ENCODE measurements at places on chromosomes 3 and 15. TPM values are rescaled to one million over a fixed set of nuclear protein-coding genes. Genes with fewer than 3 reads are reported as not detected.

The CPNE9 gene
- not detected for total RNA-seq

The TLR9 gene
- not detected for total RNA-seq

The FAM162A gene
- 72.1 TPM for total RNA-seq

The PLA2G4D gene
- total RNA-seq: not detected

The GOLGA6L7 gene
- total RNA-seq: not detected

The SEMA5B gene
- not detected for total RNA-seq

The CD276 gene
- total RNA-seq: 72.2 TPM

The SPESP1 gene
- total RNA-seq: 46.7 TPM

The PRR20G gene
- total RNA-seq: not detected

The RFX7 gene
- 6.1 TPM for total RNA-seq

The RBP2 gene
- total RNA-seq: not detected

The TRPM7 gene
- 36.4 TPM for total RNA-seq

The HIGD2B gene
- not detected for total RNA-seq

The MYRIP gene
- not detected for total RNA-seq

DNA sequence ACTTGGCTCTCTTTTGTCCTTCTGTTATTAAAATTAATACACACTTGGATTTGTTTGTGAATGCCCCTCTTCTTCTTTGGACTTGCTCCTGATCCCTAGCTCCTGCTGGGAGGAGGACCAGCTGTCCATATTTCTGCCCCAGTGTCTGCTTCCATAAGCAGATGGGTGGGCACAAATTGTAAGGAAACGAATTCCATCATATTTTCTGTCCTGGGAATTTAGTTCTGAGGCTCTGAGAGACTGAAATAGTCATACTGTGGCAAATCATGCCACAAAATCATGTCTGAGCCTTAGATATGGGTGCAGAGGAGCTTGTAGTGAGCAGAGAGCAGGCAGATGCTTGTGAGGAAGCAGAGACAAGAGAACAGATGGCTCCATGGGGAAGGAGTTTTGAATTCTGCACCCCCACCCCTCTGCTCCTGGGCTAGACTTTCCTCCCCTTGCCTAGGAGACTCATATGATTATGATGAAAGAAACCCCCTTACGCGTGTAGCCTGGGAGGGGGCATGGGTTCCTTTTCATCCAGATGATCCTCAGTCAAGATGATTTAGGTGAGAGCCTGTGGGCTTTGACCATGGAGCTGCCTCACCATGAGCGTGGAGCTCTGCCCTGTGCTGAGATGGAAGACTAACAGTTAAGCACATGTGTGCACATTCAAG is 50.6 kb downstream of the SV2B start:
- no peak for DNase-seq

GRCh38 chr3:67048067-67048714 is 50.1 kb downstream of the KBTBD8 start:
- DNase-seq: no peak

DNA sequence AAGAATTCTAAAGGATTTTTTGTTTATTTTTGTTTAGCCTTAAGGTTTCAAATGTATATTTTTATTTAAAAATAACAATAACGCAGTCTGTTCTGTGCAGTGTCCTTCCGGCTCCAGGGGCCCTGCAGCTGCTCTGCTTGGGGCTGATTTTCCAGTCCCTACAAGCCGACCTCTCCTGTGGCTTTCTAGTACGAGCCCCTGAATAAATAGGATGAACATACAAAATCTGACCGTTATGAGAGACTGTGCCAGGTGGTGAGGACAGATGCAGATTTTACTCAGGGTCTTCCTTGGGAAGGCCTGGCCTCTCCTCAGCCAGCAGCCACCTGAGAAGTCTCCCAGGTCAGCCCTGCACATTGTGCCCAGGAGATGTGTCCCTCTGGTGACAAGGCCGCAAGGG is 59.2 kb upstream of the ADAMTS17 start:
- no peak for DNase-seq

- no peak for DNase-seq
Observed at GRCh38 chr3:5264896-5265770, 77.6 kb downstream of the EDEM1 start.

- DNase-seq: no peak
Observed at GRCh38 chr3:187291512-187292132, at the start of gene MASP1. TSS of gene MASP1 (minus strand) at chr3:187291737. CDS start at chr3:187291632, 105 bp downstream.

GRCh38 chr15:90291679-90292356 is 26.3 kb downstream of the NGRN start:
- peak; percentile 26 for DNase-seq

- no peak for DNase-seq
Observed at GRCh38 chr3:147812186-147812911, 403.2 kb downstream of the ZIC1 start.

DNA sequence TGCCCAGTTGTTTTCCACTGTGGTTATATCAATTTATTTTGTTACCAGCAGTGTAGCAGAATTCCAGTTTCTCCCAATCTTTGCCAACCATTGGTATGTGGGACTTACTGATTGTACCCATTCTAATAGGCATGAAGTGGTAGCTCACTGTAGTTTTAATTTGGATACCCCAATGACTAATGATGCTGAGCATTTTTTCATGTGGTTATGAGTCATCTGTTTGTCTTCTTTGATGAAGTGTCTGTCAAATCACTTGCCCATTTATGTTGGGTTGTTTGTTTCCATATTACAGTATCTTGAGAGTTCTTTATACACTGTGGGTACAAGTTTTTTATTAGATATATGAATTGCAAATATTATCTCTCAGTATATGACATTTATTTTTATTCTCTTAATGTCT is 644.3 kb downstream of the NR2F2 start:
- DNase-seq: peak; percentile 40

- DNase-seq: no peak
Observed at GRCh38 chr3:8968375-8968882, 5.2 kb upstream of the RAD18 start.

GRCh38 chr3:32045091-32045915 is 61.1 kb upstream of the GPD1L start:
- peak; percentile 73 for DNase-seq

GRCh38 chr15:98824595-98824994 is 176.3 kb downstream of the IGF1R start:
- no peak for DNase-seq

GRCh38 chr3:126245811-126246727 is 65.7 kb upstream of the ALDH1L1 start:
- DNase-seq: peak; percentile 45

DNA sequence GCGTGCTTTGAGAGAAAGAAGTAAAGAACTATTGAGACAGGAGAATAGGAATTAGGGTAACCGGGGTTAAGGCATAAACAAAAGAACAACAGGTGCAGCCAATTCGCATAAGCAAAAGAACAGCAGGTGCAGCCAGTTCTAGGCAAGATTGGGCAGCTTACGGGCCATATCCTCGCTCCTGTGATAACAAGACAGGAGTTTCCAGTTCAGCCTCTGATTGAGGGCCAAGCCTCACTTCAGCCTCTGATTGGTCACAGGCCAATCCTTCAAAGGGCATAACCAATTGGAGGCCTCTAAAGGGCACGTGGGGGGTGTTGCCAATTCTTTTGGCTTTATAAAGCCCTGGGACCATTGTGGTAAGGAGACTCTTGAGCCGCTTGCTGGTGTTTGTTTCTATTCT is 143.5 kb downstream of the GADL1 start:
- no peak for DNase-seq

- DNase-seq: peak; percentile 62
Observed at GRCh38 chr3:4888913-4889846, 90.1 kb upstream of the BHLHE40 start.

- no peak for DNase-seq
Observed at GRCh38 chr3:28186748-28187147, 54.7 kb upstream of the CMC1 start.

DNA sequence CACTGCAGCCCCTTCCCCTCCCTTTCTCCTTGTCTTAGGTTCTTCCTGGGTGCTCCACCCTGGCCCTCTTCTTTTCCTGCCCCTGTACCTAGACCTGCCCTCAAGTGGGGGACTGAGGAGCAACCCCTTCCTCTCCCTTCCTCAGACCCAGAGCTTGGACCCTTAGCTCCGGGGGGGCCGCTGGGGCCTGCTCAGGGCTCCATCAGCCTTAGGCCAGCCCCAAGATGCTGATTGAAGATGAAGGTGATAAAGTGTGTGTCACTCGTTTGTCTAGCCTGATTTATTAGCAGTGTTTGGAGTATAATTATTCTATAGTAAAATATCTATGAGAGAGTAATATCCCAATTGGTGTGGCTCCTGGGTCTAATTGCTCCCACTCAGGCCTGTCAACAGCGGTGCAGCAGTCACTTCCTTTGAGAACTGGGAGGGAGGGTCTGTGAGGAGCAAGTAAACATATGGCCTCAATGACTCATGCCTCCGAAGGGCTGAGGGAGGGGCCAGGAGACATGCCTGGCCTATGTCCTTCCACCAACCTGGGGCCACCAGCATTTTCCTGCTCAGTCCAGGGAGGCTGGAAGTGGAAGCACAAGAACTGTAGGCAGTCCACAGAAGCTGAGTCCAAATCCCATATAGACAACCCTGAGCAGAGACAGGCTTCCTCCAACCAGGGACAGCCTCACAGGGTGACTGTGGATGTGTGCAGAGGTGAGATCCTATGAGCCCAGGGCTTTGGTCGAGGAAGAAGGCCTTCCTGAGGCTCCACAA is 123.2 kb downstream of the DNAJB8 start:
- peak; percentile 78 for DNase-seq

- no peak for DNase-seq
Observed at GRCh38 chr3:31407665-31408064, 125.1 kb upstream of the STT3B start.
